ENCODE measurements at places on chromosomes 6 and 20.

DNA sequence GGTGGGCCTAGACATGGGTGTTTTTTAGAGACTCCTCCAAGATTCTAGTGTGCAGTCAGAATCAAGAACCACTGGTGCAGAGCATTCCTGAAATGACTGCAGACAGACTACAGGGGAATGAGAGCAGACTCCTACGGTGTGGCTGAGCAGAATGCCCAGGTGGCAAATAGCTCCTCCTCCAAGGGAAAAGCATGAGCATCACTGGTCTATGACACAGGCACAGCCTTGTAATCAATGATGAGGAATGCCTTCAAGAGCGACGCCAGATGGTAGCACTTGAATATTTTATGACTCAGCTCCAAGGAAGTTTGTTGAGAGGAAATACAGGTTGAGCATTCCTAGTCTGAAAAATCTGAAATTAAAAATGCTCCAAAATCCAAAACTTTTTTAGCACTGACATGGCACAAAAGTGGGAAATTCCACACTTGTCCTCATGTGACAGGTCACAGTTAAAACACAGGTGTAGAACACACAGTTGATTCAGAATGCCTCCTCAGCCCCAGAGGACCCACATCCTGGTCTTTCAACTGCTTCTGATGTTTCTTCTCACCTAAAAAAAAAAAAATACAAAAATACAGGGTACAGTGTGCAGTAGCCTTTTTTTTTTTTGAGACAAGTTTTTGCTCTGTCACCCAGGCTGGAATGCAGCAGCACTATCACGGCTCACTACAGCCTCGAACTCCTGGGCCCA lies 10.6 kb upstream of the FAM8A1 start:
- no peak for DNase-seq

DNA sequence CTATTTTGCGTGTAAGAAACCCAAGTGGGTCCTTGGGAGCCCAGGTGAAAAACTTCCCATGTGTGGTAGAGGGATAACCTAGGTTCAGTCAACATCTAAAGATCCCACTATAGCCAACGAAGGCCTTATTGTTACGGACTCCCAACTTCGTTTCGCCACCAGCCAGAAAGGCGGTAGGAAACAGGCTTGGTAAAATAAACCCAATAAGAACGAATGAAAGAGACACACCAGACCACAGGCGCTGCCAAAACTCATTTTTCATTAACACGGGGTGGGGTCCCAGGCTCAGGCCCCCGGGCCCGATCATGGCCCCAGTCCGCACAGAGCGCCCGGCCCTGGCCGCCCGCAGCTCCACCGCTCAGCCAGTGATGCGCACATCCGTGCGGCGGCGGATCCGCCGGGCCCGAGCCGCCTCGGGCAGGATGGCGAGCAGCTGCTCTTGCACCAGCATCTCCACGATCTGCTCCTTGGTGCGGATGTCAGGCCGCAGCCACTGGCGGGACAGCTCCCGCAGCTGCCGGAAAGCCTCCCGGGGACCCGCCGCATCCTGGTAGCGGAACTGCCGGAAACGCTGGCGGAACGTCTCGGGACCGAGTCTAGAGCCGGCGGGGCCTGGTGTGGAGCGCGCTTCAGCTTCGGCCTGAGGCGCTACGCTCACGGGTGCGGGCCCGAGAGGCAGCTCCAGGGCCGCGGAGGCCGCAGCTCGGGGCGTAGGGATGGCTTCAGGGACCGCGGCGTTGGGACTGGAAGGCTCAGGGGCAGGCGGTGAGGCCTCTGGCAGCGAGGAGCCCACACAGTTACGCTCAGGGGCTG lies 709 bp downstream of the SCAND1 start:
- peak; percentile 36 for DNase-seq

- no peak for DNase-seq
These were observed 35.8 kb downstream of the TBX18 start for GRCh38 chr6:84728602-84729001.

DNA sequence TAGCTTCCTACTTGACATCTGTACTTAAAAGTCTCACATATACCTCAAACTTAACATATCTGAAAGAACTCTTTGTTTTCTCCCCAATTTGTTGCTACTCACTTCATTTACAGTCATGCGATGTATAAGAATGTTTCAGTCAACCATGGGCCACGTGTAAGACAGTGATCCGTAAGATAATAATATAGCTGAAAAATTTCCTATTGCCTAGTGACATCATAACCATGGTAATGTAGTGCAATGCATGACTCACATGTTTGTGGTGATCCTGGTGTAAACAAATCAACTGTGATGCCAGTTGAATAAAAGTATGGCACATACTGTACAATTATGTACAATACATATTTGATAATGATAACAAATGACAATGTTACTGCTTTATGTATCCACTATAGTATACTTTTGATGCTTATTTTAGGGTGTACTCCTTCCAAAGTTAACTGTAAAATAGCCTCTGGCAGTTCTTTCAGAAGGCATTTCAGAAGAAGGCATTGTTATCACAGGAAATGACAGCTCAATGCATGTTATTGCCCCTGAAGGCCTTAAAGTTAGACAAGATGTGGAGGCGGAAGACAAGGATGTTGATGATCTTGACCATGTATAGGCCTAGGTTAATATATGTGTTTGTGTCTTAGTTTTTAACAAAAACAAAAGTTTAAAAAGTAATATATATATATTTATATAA lies 579.0 kb downstream of the EPHA7 start:
- DNase-seq, result no peak

DNA sequence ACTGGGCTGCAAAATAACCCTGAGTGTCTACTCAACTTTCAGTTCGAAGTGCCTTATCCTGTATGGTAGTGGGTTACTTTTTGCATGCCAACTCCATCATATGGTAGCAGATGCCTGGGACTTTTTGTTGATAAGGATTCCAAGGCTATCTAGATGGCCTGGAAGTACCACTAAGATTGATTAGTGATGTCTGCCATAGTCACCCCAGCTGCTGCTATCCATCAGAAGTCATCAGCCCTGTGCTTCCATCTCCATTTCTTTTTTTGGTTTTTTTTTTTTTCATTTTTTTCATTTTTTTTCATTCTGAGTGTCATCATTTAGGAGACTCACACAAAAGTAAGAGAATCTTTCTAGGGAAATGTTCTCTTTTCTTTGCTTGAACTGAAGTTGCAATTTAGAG lies 217.4 kb upstream of the PLCB4 start:
- DNase-seq, result no peak

- no peak for DNase-seq
These were observed 501.8 kb downstream of the CD83 start for GRCh38 chr6:14619419-14619781.

GRCh38 chr6:44229376-44230033 lies 6.1 kb downstream of the SLC29A1 start:
- no peak for DNase-seq

- no peak for DNase-seq
These were observed 9.1 kb downstream of the CHRNA4 start for GRCh38 chr20:63351811-63352591.

DNA sequence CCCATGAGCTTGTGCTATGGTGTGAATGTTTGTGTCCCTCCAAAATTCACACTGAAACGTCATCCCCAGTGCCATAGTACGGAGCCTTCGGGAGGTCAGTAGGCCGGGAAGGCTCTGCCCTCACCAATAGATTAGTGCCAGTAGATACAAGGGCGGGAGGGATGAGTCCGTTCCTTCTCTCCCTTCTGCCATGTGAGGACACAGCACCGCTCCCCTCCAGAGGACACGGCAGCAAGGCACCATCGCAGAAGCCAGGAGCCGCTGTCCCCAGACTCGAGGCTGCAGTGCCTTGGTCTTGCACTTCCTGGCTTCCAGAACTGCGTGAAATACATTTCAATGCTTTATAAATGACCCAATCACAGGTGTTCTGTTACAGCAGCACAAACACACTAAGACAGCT lies 39.2 kb upstream of the BHLHE23 start:
- no peak for DNase-seq

- DNase-seq, result no peak
These were observed 467.5 kb downstream of the CDKAL1 start for GRCh38 chr6:21001736-21002135.

DNA sequence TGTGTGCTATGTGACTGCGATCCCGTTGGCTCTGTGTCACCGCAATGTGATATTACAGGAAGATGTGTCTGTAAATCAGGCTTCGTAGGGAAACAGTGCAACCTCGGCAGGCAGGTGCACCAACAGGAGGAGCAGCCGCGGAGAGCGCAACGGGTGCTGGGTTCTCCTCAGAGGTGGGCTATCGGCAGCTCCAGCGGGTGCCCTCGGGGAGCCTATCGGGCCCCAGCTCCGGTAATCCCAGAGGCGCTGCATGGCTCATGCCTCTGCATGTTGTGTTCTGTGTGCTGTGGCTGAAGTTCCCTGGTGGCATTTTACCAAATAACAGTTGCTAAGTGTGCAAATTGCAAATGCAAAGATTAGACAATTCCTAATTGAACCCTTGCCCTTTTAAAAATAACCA lies 409.9 kb downstream of the LAMA2 start:
- DNase-seq, result no peak

DNA sequence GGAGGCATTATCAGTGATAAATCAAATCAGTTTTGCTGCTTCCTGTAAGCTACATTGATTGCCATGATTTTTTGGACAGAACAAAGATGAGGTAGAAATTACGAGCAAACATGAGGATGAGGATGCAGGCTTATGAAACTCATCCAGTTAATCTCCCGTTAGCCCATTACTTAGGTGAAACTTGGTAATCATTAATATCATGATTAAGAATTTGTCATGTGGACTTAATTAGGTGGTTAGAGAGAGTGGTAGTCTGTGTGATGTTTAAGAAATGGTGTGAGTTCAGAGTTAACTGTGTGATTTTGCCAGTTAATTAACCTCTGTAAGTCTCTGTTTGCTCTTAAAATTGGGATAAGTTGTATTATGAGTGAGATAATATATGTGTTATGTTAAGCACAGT lies 62.0 kb downstream of the TSPYL4 start:
- no peak for DNase-seq

DNA sequence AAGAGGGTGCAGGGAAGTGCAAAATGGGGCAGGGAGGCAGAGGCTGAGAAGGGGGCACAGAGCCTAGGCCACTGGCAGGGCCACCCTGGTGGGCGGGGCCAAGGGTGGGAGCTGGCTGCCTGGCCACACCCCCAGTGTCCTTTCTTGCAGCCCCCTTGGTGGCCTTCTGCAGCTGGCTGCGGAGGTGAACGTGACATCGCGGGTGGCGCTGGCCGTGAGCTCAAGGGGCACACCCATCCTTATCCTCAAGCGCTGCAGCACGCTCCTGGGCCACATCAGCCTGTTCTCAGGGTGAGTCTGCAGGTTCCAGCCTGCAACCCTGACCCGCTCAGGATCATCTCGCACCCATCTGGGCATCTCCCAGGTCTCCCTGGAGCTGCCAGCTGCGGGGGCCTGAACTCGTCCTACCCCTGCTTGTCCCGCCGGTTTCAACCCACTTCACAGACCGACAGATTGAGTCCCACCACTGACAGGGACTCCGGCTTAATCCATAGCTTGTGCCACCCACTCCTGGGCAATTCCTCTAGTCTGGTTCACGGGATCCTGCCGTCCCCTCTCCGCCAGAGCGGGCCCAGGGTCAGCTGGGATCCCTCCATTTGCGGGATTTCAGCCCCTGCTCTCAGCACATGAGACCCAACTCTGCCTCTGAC lies 6.2 kb downstream of the BPIFB3 start:
- no peak for DNase-seq

- no peak for DNase-seq
These were observed 8.7 kb upstream of the GMPR start for GRCh38 chr6:16229700-16230099.

DNA sequence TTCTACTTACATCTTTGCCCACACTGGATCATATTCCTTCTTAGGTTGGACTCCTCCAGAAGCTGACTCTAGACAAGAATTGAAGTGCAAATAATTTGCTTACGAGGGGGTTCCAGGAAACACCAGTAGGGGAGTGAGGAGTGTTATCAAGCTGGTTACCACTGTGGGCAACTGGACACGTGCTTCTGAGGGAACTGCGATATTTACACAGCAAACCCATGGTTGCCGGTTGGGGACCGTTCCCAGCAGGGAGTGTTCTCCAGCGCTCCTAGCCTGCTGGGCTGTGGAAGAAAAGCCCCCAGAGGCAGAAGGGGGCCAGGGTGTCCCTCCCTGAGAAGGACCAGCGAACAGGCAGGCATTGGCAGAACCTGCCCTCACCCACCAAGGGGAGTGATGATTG lies 21.7 kb downstream of the MDFI start:
- DNase-seq, result no peak

- DNase-seq, result no peak
These were observed 6.9 kb downstream of the PHACTR3 start for GRCh38 chr20:59611286-59611685.

GRCh38 chr6:116508527-116508926 lies 2.9 kb upstream of the CALHM5 start:
- DNase-seq, result no peak

GRCh38 chr6:152874846-152875568 lies 107.8 kb downstream of the FBXO5 start:
- DNase-seq, result no peak

DNA sequence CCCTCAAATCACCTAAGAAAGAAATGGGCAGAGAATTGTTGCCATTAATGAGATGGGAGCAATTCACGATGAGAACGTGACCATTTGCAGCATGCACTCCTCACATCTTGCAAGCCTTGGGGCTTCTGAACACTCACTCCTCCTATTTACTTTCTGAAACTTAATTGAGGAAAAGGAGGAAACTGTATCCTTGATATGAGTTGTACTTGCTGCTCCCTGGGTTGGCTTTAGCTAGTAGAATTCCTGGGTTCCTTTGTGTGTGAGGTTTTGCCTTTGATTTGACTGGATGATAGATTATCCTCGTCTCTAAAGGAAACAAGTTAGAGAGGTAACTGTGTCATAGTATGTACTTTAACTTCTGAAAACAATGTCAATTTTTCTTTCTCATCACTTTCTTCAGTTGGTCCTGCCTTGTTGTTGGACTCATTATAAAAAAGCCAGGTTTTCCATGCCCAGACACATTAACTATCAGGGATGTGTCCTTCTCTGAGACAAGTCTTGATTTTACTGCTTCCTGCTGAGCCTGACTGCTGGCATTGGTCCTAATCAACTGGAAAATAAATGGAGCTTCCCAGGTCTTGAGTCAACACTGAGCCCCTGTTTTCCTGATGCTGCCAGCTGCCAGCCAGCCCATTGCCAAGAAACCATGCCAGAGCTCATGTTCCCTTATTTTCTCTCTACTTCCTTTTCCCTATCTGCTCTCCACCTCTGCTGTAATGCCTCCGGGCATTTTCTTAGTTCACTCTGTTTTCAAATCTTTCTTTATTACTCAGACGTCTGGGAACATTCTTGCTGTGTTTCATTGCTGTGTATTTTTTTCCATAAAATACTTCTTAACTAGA lies 6.0 kb upstream of the MRAP2 start:
- no peak for DNase-seq

- DNase-seq, result peak; percentile 35
These were observed 1.5 kb upstream of the TUBB2B start for GRCh38 chr6:3228771-3229565.

DNA sequence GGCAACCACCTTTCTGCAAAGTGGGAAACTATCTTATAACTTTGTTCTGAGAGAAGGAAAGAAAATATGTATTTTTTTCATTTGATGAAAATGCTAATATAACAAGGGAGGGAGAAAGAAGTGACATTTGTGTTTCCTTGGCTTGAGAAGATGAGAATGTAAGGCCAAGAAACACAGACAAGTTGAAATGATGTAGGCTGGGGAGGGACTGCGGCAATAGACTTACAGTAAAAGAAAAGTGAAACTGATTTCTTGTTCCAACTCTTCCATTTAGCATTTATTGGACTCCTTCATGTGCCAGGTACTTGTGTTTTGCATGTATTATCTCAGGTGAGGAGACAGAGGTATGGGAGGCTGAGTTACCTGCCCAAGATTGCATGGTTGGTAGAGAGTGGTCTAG lies 130.9 kb downstream of the CARMIL1 start:
- no peak for DNase-seq
